ENCODE measurements at places on chromosomes 7 and 10.

DNA sequence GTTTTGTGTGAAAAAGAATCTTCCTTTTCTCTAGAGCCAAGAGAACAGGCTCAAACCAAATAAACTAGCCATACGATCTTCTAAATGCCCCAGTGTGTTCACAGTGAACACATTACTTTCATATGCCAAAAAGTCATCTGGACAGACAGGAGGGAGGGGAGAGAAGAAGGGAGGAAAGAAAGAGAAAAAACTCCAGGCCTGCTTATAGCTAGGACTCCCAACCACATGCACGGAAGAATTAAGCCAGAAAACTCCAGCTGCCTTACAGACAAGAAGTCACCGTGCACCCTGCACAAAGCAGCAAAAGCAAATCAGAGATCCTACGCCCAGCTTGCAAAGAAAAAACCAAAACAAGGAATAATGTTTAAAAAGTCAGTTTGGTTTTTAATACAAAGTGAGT lies 34.3 kb downstream of the SNX8 start:
- no peak for DNase-seq

DNA sequence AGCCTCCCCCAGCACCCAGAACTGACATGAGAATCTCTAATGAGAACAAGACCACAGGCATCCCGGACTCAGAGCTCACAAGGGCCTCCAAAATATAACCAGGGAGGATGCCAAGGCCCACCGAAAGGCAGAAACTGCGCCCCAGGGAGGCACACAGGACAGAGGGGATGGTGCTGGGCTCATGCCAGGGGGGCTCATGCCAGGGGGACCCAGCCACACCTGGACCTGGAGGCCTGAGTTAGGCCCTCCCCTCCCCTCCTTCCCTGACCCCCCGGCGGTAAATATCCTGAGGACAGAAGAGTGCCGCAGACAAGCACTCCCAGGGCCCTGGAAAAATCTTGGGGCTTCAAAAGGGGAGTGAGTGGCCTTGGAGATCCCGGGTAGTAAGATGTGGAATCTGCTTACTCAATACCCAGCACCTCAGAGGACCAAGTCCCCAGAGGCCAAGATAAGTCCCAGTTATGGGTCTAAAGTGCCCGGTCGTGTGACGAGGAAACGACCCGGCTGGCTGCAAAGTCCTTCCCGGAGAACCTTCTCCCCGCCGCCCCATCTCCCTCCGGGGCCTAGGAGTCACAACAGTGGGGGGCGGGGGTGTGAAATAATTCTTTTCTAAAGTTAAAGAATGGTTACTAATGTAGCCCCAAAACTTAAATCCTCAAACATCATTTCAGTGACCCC lies 11.9 kb downstream of the PDGFA start:
- no peak for DNase-seq

DNA sequence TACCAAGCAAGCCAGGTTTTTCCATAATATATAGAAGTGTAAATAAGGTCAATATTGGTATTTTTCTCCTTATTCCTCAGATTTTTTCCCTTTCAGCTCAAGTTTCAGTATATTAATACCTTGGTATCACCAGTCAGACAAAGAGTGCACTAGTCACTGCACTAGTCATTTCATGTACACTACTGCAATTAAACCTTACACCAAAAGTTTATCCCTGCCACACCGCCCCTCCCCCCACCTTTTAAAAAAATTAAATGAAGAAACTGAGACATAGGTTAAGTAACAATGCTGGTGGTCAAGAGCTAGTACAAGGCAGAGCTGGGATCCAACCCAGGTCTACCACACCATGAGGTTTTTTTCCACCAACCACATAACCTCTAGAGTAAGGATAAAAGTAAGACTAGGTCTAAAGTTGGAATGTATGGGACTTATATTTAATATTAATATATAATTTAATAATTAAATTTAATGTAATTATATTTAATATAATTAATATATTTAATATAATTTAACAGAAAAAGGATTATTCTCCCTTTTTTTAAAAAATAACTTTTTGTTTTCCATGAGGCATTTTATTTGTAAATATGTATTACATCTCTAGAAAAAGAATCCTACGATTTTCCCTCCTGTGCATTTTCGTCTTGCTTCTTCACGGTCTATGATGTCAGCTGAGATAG lies 68.5 kb downstream of the NT5C2 start:
- no peak for DNase-seq

- DNase-seq, result no peak
Observed at GRCh38 chr7:112892263-112892662, 102.1 kb upstream of the TMEM168 start.

DNA sequence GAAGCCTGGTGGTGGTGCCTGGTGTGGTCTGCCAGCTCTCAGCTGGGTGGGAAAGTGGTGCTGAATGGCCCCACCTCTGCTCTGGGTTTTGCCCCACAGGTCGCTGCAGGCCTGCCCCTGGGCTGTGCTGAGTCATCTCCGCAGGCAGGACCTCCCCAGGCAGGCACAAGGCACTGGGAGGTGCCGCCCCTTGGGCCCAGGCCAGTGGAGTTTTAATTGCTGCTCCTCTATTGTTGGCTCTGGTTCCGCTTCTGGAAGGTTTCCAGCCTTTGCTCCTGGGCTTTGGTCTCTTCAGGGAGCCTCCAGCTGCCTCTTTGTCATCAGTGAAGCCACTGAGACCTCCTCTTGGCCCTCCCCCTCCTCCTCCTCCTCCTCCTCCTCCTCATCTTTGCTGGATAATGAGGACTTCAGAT lies 180.3 kb upstream of the GRB10 start:
- DNase-seq, result no peak

GRCh38 chr10:128173386-128173785 lies 47.2 kb upstream of the MKI67 start:
- DNase-seq, result no peak

- no peak for DNase-seq
Observed at GRCh38 chr7:114554781-114555537, 140.3 kb downstream of the FOXP2 start.

DNA sequence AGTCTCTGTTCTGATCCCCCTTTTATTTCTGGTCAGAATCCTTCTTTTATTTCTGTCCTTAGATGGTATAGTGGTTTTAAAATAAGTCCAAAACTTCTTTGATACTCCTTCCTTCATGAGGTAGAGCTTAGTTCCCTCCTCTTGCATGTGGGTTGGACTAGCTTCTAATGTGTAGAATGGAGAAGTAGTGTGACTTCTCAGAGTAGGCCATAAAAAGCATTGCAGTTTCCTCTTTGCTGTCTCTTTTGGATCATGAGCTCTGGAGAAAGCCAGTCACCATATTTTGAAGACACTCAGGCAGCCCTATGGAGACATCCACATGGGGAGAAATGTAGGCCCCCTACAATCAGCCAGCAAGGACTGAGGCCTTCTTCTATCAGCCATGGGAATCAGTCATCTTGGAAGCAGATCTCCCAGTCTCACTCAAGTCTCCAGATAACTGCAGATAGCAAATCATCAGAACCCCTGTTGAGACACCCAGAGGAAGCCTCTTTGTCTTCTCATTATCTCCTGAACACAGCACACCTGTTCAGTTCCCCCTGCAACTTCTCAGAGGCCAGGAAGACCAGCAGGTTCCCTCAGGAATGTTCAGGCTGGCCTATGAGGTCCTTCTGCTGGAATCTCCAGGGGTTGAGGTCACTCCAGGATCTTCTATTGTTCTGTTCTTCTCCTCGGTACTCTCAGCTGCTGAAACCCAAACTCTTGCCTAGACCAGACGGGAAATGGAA lies 511.9 kb upstream of the ZMIZ1 start:
- DNase-seq, result no peak

GRCh38 chr7:112668561-112668960 lies 121.6 kb downstream of the TMEM168 start:
- no peak for DNase-seq

- no peak for DNase-seq
Observed at GRCh38 chr10:115945701-115946445, 327.1 kb downstream of the GFRA1 start.

GRCh38 chr10:47381103-47381395 lies 3.0 kb downstream of the ZNF488 start:
- DNase-seq, result no peak

DNA sequence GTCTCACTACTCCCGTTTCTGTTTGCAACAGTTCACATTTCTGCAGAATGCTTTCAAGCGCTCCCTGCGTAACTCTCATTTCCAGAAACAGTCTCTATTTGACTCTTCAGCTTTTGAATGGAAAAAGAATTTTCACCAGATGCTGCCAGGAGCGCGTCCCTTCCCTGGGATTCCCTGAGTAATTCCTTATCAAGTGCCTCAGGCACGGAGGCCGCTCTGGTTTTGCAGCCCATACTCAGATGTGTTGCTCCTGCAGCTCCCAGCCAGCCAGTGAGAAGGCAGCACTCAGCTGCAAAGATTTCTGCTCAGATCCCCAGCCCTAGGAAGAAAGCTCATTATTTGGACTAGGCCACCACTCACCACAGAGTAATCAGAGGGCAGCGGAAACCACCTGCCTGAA lies 161.1 kb upstream of the CHST15 start:
- no peak for DNase-seq

DNA sequence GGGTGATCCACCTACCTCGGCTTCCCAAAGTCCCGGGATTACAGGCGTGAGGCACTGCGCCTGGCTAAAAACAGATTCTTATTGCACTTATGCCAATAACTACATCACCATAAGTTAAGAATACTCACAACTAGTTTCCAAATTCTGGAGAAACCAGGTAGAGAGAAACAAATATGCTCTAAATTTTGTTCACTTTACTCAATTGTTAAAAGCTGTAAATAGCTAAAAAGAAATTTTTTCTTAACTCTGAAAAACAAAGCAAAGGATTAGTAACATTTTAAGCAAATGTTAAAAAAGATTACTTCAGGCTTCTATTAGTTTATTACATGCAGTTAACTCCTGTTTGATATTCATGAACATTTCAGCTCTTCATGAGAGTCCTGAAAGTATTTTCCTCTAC lies 28.3 kb upstream of the ZMIZ2 start:
- no peak for DNase-seq

DNA sequence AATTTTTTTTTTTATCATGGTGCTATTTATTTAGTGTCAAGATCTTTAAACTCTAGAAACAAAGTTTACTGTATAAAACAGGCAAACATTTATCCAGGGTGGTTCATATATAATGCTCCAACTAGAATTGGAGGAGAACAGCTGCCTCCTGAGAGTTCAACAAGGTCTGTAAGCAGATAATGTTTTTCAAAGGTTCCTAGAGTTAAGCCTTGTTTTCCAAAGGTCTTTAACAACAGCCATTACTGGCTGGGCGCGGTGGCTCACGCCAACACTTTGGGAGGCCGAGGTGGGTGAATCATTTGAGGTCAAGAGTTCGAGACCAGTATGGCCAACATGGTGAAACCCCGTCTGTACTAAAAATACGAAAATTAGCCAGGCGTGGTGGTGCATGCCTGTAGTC lies 316.7 kb downstream of the CCDC3 start:
- no peak for DNase-seq

Data from activated CD4-positive, alpha-beta T cell treated with anti-CD3 and anti-CD28 coated beads, Interleukin-2, amount 10 ng/mL, durations not matched to agents 7 days and 5 days (primary cell).